ENCODE measurements at places on chromosomes 1 and 21.

DNA sequence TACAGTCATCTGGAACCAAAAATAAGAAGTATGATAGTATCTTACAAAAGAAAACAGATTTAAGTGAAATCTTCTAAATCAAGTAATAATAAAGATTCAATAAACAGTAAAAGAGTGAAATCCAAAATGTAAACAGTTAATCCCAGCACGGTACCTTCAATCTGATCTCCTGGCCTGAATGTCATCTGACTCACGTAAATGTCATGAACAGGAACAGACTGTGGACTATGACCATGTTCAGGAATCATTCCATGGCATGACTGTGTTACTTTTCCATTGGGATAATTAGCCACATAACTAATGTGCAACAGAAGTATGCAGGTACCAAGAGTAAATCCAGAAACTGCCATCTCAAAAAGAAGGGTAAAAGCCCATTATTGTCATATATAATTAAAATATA lies 18.0 kb downstream of the FRRS1 start:
- no peak for DNase-seq

DNA sequence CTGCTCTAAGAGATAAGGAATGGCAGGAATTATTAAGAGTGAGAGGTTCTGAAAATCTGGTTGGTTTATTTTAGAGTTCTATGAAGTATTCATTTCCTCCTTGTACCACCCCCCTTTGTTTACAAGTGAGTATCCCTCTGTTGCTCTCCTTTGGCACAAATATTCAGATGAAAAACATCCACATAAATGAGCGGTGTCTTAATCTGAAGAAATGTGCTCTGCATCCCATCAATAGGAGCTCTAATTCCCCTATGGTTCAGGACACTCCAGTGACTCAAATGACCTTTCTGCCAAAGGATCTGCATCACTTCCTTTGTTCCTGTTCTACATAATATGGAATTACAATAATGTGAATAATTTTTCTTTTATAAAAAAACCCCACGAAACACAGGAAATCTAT lies 16.6 kb downstream of the DDAH1 start:
- no peak for DNase-seq

- peak; percentile 90 for DNase-seq
Measured at GRCh38 chr1:152036267-152037216, at the start of gene S100A11. TSS of gene S100A11 (minus strand) at chr1:152037004. CDS start at chr1:152036915, 89 bp downstream.

GRCh38 chr1:109901524-109902145 lies 9.0 kb upstream of the CSF1 start:
- peak; percentile 66 for DNase-seq

Data from activated T-cell treated with anti-CD3 and anti-CD28 coated beads, Interleukin-2, amount 50 U/mL, for 72 hours (primary cell).